ENCODE measurements at places on chromosomes 1 and 21.

DNA sequence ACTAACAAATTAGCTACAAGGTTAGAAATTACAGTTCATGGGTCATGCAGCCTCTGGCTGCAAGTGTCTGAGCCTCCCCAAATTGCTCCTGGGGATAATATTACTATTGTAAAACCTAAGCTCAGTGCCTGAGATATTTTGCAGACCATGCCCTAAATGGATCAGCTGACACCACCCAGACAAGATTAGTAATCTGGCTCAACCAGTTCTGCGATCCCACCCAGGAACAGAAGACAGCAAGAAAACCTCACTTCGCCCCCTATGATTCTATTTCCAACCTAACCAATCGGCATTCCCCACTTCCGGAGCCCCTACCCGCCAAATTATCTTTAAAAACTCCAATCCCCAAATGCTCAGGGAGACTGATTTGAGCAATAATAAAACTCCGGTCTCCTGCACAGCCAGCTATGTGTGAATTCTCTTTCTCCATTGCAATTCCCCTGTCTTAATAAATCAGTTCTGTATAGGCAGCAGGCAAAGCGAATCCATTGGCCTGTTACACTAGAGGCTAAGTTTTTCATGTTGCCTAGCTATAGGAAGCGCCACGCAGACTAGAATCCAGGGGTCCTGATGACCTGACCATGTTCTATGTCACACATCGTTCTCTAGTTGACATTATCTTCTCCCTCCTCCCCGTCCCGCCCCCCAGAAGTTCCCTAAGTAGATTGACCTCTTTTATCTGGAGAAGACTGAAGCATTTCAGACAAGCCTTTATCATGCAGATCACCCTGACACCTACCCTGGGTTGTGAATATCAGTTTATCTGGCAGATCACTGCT lies 22.4 kb upstream of the ZFYVE9 start:
- DNase-seq: no peak

DNA sequence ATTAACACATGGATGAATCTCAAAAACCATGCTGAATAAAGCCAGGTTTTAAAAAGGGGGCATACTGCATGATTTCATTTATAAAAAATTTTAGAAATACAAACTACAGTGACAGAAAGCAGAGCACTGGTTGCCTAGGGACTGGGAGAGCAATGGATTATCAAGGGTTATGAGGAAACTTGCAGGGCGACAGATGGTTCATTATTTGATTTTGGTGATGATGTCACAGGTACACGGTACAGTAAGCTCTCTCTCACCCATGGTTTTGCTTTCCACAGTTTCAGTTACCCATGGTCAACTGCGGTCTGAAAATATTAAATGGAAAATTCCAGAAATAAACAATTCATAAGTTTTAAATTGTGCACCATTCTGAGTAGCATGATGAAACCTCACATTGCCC lies 14.1 kb downstream of the VAMP4 start:
- no peak for DNase-seq

DNA sequence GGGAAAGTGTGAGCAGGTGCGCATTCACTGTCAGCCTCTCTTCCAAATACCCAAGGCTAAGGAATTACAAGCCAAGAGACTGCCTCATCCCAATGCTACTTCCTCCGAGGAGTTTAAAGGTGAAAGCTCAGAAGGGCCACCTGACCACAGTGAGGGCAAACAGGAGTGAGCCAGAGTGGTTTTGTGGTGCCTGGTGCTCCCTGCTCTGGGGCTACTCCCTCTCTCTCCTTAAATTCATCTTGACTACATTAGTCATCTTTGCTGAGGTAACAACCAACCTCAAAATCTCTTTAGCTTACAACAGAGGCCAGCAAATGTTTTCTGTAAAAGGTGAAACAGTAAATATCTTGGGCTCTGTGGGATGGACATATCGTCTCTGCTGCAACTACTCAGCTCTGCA lies 14.2 kb upstream of the ZBTB8A start:
- DNase-seq: no peak

- no peak for DNase-seq
These were observed 1350.0 kb upstream of the ADGRL2 start for GRCh38 chr1:80450711-80451110.

DNA sequence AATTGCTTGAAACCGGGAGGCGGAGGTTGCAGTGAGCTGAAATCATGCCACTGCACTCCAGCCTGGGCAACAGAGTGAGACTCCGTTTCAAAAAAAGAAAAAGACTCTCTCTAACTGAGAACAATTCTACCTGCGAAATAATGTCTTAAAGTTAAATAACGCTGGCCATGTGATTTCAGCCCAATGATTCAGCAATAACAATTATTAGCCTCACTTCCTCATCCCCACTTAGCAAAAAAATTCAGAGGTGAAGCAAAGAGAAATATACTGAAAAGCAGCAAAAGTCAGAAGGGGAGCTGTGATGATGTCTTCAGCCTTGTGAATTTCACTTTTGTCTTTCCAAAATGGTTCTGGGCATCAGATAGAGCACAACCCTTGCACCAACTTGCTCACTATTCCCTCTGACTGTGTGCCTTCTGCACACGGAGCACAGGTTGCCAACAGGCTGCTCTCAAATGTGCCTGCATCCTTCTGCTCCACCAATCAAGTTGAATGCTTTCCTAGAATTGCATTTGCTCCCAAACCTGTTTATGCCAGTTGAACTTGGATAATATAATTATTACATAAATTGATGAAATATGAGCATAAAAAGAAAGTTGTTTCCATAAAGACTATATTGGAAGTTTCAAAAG lies 79.8 kb upstream of the IPO9 start:
- DNase-seq: no peak

Data from stimulated activated CD4-positive, alpha-beta T cell treated with anti-CD3 and anti-CD28 coated beads, Interleukin-1b, Interleukin-23, amount 100 ng/mL, for 48 hours (primary cell).